ENCODE measurements at places on chromosomes 2 and 18.
A peak's percentile ranks its signal among the peaks of the same experiment; 100 is the strongest.

DNA sequence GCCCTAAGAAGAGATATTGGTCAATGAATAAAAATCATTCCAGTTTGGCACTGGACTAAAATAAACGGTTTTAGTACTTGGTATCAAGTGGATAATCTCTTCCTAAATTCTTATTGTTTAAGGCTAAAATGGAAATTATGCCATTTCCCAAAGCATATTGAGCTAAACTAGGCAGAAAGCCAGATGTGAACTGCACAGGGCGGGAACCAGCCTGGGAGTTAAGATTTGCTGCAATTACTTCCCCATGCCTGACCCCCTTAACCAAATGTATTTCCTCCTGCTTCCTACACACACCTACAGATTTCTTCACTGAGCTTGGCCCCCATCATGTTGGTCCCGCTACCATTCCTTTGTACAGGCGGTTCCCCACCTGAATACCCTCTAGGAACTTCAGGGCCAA is 12.2 kb downstream of the ZBTB7C start:
- DNase-seq: no peak

- no peak for DNase-seq
Observed at GRCh38 chr2:153388246-153388645, 90.3 kb downstream of the RPRM start.

- DNase-seq: peak; percentile 79
Observed at GRCh38 chr2:101305492-101306078, 2.9 kb downstream of the RNF149 start.

- peak; percentile 96 for DNase-seq
Observed at GRCh38 chr2:85428343-85428881, 9.9 kb downstream of the SH2D6 start.

DNA sequence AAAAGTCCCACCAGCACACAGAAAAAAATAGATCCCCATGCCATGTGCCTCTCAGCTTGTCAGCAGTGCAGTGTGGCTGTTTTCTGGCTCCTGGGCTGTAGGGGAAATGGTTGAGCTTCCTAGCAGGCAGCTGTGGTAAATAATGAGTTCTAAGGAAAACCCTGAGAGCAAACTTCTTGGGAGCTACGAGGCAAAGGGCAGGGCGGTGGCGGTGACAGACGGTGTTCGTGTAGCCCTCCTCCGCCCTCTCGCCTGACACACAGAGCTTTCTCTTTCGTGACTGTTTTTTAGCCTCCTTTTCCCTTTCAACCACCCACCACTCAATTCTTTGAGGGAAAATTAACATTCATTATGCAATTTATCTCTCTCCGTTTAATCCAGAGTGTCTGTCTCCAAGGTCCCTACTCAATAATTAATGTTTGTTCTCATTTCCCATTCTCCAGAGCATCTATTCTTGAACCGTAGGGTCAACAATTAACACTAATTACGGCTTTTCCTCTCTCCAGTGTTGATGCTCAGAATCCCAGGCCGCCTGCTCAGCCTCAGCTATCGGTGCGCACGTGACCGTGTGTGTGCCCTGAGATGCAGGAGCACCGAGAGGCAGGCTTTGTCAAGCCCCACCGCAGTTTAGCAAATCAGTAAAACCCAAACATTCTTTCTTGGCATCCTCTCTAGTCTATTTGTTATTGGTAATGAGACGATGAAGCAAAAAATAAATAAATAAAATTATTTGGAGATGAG is 50.1 kb downstream of the KIAA2012 start:
- DNase-seq: no peak

GRCh38 chr2:41912337-41912736 is 135.5 kb upstream of the PKDCC start:
- no peak for DNase-seq

GRCh38 chr18:8350628-8351027 is 258.6 kb upstream of the RAB12 start:
- no peak for DNase-seq

DNA sequence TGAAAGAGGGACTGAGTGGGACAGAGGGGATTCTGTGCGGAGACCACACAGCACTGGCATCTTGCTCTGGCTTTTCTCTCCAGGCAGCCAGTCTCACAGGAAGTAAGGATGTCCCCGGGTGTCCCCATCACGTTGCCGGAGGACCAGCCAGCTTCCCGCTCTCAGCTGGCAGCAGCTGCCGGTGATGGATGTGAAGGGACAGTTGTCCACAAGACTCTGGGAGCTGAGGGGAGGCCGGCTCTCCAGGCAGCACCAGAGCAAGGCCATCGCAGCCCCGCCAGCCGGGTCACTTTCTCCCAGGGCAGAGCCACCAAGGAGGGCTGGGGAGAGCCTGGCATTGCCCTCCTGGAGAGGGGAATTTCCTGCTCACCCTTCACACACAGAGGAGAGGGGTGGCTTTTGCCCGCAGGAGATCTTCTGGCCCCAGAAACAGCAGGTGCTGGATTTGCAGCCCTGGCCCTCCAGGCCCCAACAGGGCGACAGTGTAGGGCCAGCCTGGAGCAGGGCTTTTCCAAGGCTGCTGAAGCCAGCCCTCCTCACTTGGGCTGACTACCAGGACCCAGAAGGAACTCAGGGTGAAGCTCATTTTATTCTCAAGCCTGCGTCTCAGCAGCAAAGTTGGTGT is 24.0 kb upstream of the B3GNT7 start:
- no peak for DNase-seq

DNA sequence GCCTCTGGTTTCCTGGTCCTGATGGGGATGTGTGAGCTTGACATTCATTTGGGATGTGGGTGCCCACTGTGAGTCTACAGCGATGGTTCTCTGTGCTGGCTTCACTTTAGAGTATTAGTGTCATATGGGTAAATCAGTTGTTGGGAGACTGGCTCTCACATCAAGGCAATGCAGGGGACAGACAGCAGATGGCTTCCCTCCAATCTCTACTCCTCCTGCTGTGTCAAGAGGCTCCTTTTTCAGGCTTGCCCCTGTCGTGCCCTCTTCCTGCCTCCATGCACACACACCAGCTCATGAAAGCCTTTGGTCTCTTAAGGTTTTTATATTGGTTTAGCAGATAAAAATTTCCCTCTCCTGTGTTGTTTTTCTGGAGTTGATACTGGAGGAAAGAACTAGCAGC is 315.6 kb downstream of the RDH14 start:
- no peak for DNase-seq

DNA sequence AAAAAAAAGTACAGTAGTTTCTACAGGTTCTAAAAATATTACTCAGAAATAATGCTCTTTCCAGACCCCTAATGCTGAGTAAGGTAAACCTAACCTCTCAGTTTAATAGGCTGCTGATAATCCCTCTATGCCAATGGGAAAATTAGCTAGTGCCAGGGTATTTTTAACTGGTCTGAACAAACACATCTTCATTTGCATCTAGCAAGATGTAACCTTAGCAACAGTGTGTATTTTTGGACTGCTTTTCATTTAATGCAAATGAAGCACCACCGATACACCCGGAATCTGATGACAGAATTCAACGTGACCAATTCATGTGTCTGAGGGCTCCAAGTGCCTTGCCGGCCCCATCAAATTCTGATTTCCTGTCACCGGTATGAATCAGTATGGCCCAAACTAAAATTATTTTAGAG is 47.4 kb upstream of the CYRIA start:
- no peak for DNase-seq

DNA sequence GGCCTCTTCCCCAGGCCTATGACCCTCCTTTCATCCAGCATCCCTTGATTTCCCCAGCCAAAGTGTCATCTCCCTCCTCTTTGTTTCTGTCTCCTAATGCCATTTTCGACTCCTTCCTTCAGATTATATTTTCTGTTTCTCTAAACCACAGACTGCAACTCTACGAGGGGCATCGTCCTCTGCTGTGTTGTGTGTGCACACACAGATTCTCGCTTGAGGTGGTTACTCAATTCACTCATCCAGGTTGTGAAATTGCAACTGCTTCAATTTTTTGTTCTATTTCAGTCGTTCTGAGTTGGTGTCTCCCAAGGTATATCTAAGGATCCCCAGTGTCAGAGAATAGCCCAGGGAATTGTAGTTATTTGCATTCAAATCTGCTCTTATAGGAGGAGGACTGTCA is 113.5 kb upstream of the NDUFV2 start:
- DNase-seq: no peak

- DNase-seq: no peak
Observed at GRCh38 chr2:70753902-70754301, 14.1 kb downstream of the ADD2 start.

DNA sequence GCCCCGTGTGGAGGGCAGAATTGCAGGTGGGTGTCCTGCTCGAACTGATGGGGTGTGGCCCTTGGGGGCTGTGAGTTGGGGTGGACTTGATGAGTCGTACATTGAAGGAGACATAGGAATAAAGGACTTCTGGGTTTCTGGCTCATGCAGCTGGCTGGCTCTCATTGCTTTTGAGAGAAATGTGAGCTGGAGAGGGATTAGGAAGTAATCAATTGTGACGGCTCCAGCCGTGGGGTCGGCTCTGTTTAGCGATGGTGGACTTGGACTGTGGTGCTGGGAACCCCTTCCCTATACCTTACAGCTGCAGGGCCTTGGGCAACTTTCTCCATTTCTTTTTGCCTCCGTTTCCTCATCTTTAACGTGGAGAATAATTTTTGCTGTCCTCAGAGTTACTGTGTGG is 9.2 kb downstream of the IMPA2 start:
- no peak for DNase-seq

- peak; percentile 53 for DNase-seq
Observed at GRCh38 chr2:96801005-96801785, 14.9 kb upstream of the CNNM3 start.

GRCh38 chr2:239756790-239757760 is 268.1 kb downstream of the NDUFA10 start:
- peak; percentile 28 for DNase-seq

DNA sequence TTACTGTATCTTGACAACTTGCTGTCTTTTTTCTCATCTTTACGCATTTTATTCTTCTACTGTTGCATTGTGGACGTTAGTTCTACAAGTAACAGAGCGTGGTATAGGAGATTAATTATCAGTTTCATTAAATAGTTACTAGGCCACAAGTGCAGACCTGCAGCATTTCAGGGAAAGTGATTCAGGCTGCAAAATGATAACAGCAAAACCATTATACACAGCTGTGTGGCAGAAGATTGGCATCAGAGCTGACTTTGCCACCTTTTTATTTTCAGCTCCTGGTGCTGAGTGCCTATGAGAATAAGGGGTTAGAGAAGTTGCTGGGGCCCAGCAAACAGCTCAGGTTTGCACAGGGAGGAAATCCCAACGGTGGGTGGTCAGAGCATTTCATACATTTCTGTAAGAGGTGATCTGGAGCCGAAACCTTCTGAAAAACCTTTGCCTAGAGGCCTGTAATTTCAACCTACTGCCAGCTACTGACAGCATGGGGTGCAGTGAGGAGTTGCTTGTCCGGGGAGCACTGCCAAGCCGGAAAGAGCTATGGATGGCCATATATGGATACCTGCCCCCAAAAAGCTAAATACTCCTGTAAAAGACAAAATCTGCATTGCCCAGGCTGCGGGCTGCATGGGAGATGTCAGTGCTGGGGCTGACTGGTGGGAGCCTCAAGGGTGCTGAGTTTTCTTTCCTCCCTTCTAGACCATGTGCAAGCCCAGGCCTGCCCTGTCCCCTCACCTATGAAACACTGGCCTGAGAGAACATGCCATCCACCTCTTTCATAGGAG is 2.7 kb upstream of the CCBE1 start:
- no peak for DNase-seq

DNA sequence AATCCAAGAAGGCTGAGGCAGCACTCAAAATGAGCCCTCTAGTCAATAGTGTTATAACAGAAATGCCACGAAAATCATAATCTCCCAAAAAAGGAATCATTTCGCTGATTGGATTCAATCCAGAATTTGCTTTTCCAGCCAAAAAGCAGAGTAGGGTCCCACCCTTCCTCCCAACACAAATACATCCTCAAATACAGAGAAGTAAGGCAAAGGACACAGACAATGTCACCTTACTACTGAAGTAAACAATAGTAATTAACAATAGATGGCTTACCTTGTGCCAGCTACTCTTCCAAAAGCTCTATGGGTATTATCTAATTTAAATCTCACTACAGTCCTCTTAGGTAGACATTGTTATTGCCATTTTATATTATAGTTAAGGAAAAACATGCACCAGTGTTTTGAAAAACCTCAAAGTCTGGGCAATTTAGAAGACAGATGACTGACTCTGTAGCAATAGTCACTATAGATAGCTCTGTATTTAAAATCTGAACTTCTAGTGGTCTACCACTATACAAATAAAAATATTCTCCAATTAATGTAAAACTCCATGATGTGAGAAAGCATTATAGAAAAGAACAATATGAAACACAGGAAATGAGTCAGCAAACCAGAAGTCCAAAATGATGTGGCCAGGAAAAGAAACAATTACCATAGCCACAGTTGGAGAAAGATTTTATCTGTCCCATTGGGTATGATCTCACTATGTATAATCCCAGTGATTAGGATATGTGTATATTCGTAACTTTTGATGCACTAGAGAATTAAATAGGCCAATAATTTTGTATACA is 305.0 kb upstream of the ERBB4 start:
- DNase-seq: peak; percentile 7

GRCh38 chr2:162261032-162261945 is 18.0 kb upstream of the FAP start:
- peak; percentile 90 for DNase-seq

DNA sequence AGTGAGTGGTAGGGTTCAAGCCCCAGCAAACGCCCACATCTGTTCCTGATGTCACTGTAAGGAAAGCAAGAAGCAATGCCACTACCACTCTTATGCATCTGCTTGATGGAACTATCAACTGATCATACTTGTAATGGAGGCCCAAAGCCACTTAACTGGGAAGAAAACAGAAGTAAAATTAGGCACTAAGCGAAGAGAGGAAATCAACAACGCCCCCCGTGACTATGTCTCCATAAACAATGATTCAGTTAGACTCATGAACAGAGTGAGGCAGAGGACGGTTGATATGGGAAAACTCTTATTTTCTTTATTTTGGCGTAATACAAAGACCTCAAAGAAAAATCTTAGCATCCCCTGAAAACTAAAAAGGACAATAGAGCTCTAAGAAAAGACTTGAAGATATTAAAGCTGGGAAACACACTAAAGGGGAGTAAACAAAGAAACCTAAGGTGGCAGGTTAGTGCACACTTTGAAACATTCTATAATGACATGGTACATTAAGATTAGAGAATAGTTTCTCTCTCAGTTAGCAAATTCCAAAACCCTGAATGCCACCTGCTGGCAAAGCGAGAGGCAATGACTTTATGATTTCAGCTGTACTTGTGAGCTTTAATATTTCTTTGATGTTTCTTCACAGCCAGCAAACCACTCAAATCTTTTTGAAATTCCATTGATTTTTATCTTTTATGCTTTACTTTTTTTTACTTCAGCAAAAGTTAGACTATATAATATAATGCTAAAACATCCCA is 86.5 kb downstream of the LRP2 start:
- peak; percentile 36 for DNase-seq

All from suppressor macrophage treated with lipopolysaccharide for 1 hour (primary cell).